ENCODE measurements at places on chromosomes 6 and 20.

DNA sequence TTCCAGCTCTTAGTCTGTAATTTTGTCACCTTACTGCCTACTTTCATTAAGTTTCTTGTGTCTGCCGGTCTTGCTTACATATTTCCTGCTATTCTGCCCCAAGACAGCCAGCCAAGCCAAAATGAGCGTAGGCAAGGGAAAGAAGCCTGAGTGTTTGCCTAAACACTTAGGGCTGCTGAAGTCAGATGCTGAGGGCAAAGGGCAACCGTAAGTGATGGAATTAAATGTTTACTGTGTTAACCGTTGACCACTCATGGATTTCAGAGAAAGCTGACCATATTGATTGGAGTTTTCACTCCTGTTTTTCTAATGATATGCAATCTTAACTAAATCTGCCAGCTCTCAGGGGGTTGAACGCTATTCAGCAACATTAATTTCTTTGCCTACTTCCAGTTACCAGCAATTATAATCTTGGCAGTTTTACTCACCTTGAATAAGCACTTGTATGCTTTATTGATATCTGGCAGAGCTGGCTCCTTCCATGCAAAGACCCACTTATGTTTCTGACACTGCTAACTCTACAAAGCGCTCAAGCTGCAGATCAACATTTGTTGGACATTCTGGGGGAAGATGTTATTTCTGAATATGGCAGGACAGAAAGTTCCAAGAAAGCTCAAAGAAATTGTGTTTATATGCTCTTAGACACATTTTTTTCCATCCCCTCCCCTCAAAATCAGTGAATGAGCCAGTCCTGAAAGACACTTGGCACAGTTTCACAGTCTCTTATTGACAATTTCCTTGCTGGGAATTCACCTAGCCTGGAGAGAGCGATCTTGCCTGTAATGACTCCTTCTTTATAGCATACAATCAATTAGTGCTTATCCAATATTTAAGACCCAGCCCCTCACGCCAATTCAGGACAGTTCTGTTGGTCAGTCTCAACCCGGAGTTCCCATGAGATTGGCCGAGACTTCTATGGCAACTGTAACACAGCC lies 183.8 kb downstream of the PLCB1 start:
- DNase-seq = no peak

- no peak for DNase-seq
Measured at GRCh38 chr6:149359440-149359839, 40.6 kb upstream of the SUMO4 start.

DNA sequence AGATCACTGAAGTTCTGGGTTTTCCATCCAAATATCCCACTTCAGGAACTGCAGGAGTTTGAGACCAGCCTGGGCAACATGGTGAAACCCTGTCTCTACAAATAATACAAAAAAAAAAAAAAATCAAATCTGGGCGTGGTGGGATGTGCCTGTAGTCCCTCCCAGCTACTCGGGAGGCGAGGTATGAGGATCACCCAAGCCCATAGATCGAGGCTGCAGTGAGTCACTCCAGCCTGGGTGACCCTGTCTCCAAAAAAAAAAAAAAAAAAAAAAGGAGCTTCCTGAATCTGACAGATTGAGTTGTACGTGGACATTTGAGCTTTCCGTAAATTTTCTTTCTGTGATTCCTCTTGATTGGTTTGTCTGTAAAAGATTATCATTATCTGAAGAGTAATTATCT lies 55.6 kb downstream of the TULP4 start:
- DNase-seq = no peak

GRCh38 chr6:129267028-129267427 lies 384.1 kb downstream of the LAMA2 start:
- DNase-seq = no peak

DNA sequence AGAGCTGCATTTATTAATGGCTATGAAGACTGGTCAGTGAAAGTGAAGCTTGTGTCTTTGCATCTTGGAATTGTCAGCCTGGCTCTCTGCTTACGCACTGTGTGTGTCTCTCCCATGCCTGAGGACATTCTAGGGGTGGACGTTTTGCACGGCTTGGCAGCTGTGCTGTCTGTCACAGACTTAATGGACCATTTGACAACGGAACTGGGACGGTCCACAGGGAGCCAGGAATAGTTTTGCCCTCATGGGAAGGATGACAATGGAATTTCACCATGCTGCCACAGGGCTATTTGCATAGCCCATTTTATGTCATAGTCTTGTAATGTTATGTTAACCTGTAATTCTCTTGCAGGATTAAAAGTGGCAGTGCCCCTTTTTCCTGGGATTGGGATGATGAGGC lies 44.7 kb downstream of the OR2B6 start:
- DNase-seq = no peak

DNA sequence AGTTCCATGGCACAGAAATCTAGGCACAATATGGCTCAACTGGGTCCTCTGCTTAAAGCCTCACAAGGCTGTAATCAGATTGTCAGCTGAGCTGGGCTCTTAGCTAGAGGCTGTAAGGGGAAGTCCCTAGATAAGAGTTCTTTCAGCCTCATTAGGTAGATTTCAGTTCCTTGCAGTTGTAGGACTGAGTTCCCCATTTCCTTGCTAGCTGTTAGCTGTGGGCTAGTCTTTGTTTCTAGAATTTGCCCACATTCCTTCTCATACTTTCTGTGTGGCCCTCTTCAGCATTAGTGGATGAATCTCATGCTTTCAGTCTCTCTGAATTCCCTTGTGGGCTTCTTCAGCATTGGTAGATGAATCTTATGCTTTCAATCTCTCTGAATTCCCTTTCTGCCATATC lies 71.0 kb upstream of the MRAP2 start:
- no peak for DNase-seq

DNA sequence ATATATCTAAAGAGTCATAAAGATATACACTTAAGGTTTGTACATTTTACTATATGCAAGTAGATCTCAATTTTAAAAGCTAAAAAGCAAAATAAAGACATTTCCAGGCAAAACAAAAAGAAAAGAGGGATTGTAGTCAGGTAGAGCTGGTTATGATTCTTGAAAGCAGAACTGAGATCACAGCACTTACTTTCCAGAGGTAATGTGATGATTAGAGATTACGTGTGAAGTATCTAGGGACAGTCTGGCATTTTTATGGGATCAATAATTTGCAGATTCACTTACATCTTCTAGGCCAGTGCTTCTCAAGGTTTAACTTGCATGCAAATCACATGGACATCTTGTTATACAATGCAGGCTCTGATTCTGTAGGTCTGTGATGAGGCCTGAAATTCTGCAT lies 595.5 kb downstream of the KIF16B start:
- no peak for DNase-seq

- DNase-seq = no peak
Measured at GRCh38 chr20:56809668-56810067, 180.6 kb downstream of the TFAP2C start.

DNA sequence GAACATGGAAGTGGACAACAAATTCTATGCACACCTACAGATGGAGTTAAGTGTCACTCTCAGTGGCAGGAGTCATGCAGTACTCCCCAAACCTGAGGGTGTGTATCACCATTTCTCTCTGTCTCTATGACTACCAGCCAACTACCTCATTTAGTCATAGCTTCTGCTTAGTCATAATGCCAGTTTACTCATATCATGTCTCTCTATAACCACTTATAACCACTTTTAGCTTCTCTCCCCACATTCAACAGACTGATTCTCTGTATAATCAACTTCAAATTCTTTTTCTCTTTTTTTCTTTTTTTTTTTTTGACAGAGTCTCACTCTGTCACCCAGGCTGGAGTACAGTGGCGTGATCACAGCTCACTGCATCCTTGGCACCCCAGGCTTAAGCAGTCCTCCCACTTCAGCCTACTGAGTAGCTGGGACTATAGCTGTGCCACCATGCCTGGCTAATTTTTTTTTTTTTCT lies 13.8 kb upstream of the GTF3C6 start:
- DNase-seq = peak; percentile 31

DNA sequence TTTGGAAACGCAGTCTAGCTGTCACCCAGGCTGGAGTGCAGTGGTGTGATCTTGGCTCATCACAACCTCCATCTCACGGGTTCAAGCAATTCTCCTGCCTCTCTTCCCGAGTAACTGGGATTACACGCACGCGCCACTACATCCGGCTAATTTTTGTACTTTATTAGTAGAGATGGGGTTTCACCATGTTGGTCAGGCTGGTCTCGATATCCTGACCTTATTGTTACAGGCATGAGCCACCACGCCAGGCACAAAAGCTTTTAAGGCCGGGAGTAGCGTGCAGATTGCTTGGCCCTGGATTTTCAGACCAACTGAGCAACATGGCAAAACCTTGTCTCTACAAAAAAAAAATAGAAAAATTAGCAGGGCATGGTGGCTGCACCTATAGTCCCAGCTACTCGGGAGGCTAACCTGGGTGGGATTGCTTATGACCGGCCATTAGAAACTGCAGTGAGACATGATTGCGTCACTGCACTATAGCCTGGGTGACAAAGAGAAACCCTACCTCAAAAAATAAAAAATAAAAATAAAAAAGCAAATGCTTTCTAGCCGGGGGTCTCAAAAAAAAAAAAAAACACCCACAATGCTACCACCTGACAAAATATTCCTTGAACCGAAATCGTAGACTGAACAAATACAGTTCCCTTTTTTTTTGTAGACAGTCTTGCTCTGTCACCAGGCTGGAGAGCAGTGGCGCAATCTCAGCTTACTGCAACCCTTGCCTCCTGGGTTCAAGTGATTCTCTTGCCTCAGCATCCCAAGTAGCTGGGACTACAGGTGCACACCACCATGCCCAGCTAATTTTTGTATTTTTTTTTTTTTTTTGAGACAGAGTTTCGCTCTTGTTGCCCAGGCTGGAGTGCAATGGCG lies 15.0 kb downstream of the RBM39 start:
- no peak for DNase-seq

DNA sequence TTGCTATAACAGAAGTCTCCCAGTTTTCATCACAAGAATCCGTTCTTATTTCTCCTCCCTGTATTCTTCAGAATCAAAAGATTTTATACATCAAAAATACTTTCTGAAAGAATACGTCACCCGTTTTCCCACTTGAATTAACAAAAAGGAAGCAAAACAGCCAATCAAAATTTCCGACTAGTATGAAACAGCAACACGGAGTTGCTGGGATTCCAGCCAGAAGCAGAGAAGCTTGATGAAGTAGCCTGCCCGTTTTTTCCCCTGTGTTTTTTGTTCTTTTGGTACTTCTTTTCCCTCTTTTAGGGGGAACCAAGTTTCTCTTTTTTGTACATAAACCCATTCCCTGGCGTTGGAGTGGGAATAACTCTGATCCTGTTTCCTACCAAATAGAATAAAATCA lies 14.6 kb downstream of the TXLNB start:
- no peak for DNase-seq

GRCh38 chr20:17870086-17870740 lies 98.4 kb downstream of the SNX5 start:
- no peak for DNase-seq

GRCh38 chr20:34010405-34010931 lies 16.8 kb downstream of the RALY start:
- no peak for DNase-seq

DNA sequence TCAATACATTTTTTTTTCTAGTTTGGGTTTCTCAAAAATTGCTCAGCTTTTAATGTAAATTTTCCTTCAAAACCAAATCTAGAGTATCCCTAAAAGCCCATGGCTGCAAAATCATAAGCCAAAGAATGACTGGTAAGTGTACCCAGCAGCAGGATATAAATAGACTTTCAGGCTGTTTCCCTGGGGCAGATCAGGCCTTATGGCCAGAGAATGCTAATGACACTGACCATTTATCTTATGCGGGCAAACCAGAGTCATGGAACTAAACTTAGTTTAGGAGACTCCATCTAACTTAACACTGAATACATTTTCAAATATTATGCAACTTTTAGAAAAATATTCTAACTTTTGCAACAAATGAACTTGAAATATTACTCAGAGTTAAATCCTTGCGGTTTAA lies 7.4 kb downstream of the OSER1 start:
- DNase-seq = no peak

Data from activated CD4-positive, alpha-beta T cell treated with anti-CD3 and anti-CD28 coated beads for 24 hours (primary cell).